ENCODE measurements at places on chromosomes 6 and 20. TPM values are rescaled to one million over a fixed set of nuclear protein-coding genes. Genes with fewer than 3 reads are reported as not detected.

- no peak for DNase-seq
Measured at GRCh38 chr6:126941751-126942150, 176.7 kb upstream of the RSPO3 start.

- DNase-seq = no peak
Measured at GRCh38 chr6:37368961-37369320, 15.2 kb downstream of the RNF8 start.

DNA sequence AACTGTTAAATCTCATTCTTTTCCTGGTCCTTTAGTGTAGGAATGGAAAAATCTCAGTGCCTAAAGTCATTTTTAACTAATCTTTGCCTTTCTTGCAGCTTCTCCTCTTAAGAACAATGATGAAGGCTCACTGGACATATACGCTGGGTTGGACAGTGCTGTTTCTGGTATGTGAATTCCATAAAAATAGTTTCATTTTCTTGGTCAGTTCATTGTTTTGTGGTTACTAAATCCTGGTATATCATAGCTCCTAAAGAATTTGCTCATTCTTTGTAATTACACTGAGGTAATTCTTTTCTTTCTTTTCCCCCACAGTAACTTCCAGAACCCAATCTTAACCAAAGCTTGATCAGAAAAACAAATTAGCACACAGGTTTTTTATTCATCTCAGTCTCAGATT lies 23.4 kb downstream of the CASP8AP2 start:
- DNase-seq = no peak

AKAP7 gene
- total RNA-seq = 67.1 TPM

GRCh38 chr6:146851837-146852236 lies 253.1 kb downstream of the ADGB start:
- no peak for DNase-seq

CEP43 gene
- 46.3 TPM for total RNA-seq

FRK gene
- 2.1 TPM for total RNA-seq

HLA-DRA gene
- total RNA-seq = 40.9 TPM

GRCh38 chr20:10696650-10697049 lies 22.9 kb upstream of the JAG1 start:
- no peak for DNase-seq

DNA sequence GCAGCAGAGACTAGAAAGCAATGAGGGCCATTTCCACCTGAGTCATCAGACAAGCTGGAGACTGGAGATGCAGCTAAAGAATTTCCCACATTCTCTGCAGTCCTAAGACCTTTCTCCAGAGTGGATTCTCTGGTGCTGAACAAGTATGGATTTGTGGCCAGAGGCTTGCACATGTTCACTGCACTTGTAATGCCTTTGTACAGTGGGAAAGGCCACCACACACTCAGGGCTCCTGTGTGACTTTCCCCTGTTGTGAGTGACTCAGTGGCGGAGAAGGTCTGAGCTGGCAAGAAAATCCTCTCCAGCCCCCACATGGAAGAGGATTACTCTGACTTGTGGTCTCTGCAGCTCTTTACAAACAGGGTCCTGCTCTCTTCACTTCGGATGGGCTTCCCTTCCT lies 192.3 kb downstream of the C6orf118 start:
- no peak for DNase-seq

GPX5 gene
- not detected for total RNA-seq

MRPS26 gene
- 63.7 TPM for total RNA-seq

DNA sequence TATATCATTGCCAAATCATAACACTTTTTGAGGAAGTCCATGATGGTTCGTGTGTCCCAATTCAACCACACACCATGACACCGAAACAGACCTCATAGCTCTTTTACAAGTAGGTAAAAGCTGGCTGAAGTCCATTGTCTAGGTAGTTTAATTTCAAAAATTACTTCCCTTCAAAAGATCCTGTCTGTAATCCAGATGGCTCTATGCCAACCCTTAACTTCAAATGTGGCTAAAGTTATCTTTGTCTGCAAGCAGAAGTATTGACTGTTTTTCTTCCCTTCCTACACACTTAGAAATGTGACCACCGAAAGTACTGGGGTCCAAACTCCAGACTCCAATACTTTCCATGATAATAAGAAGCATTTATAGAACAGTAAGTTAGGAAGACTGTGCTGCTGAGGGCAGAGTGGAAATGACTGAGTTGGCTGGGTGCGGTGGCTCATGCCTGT lies 8.3 kb upstream of the TIAM2 start:
- DNase-seq = no peak

BMP6 gene
- 93.3 TPM for total RNA-seq

UFL1 gene
- 30.0 TPM for total RNA-seq

DNA sequence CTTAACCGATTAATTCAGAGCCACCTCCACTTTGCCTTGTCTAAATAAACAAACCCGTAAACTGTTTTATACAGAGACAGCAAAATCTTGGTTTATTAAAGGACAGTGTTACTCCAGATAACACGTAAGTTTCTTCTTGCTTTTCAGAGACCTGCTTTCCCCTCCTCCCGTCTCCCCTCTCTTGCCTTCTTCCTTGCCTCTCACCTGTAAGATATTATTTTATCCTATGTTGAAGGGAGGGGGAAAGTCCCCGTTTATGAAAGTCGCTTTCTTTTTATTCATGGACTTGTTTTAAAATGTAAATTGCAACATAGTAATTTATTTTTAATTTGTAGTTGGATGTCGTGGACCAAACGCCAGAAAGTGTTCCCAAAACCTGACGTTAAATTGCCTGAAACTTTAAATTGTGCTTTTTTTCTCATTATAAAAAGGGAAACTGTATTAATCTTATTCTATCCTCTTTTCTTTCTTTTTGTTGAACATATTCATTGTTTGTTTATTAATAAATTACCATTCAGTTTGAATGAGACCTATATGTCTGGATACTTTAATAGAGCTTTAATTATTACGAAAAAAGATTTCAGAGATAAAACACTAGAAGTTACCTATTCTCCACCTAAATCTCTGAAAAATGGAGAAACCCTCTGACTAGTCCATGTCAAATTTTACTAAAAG lies 2.7 kb downstream of the FOXC1 start:
- no peak for DNase-seq

GRCh38 chr6:168147205-168147738 lies 68.3 kb upstream of the FRMD1 start:
- DNase-seq = peak; percentile 64

DNA sequence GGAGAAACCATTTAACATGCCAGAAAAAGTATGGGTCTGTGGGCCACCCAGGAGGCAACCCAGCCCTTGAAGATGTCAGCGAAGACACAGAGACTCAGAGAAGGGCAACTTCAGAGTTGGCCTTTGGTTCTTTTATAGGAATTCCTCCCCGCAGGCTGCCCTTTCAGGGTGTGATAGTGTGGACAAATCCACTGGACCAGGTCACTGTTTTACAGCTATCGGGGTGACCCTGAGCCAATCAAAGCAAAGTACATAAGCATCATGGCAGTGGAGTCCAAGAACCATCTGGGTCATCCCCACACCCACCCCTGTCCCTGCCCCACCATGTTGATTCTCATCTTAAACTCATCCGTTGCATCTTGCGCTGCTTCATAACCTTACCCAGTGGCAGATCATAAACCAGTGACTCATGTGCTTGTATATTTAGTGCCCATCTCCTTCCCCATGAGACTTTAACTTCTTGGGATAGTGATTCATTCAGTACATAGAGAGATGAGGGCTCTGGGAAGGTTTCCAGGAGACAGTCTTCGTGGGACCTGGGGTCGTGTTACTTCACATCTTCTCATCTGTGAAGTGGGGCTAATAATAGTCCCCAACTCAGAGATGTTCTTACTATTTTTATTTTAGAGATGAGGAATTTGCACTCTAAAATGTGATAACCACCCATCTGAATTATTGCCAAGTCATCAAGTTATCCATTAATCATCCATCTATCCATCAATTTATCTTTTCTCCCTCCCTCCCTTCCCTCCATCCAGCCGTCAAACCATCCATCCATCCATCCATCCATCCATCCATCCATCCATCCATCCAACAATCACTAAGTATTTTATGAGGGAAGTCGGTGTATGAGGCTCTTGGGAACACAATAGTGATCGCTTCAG lies 51.0 kb downstream of the EDN3 start:
- DNase-seq = no peak

DNA sequence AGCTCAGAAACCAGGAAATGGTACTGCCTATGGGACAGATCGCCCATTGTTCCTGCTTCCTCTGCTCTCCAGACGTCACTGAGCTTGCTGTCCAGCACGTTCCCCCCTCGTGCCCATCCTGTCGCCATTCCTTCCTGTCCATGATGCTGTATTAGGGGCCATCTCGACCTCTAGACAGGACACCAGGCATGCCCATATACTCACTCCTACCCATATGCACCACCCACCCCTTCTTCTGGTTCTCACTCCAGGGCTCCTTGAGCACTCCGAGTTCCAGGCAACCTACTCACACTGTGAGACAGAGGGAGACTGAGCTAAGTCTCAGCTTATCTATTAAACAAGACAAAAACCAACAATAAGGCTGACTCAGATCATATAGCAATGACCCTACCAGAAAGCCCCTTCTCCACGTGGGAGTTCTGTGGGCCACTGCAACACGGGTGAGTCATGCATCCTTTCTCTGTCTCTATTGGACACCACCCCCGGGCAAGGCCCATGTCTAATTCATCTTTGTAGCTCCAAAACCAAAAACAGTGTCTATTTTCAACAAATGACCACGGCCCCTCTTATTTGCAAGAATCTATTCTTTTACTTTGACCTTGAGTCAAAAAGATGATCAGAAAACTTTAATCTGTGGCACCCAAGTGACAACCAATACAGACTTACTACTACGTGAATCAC lies 65.7 kb downstream of the PSMG4 start:
- no peak for DNase-seq

- DNase-seq = no peak
Measured at GRCh38 chr20:62724692-62725595, 16.3 kb downstream of the NTSR1 start.

GRCh38 chr20:916125-916799 lies at the start of gene ANGPT4:
ANGPT4 (minus strand) TSS chr20:916334; CDS start chr20:916214, 120 bp downstream.
- no peak for DNase-seq

GRCh38 chr20:48360342-48360975 lies 467.3 kb downstream of the PREX1 start:
- DNase-seq = no peak

GRCh38 chr6:107879941-107880340 lies 55.8 kb upstream of the SCML4 start:
- peak; percentile 41 for DNase-seq

ZNF311 gene
- 5.6 TPM for total RNA-seq

OPRM1 gene
- total RNA-seq = 2.8 TPM

CLPSL2 gene
- not detected for total RNA-seq

- DNase-seq = peak; percentile 45
Measured at GRCh38 chr6:111817451-111818120, 55.7 kb downstream of the FYN start.
